ENCODE measurements at places on chromosomes 6 and 20.

GRCh38 chr6:36851626-36852025 is 12.4 kb upstream of the CPNE5 start:
- DNase-seq = no peak

GRCh38 chr6:147142684-147143245 is 61.5 kb upstream of the STXBP5 start:
- DNase-seq = no peak

- DNase-seq = no peak
Measured at GRCh38 chr6:111418971-111419693, 63.9 kb downstream of the REV3L start.

- no peak for DNase-seq
Measured at GRCh38 chr6:26545627-26546026, 7.5 kb downstream of the HMGN4 start.
